ENCODE measurements at places on chromosomes 12 and 14. TPM values are rescaled to one million over a fixed set of nuclear protein-coding genes. Genes with fewer than 3 reads are reported as not detected.

The AKAP6 gene
- total RNA-seq, result 180 TPM

The GLIPR1L1 gene
- not detected for total RNA-seq

The ZNF140 gene
- total RNA-seq, result 6.1 TPM

The STAB2 gene
- total RNA-seq, result 0.05 TPM

The POTEG gene
- total RNA-seq, result not detected

The CCDC197 gene
- 1.3 TPM for total RNA-seq

The OR4K1 gene
- not detected for total RNA-seq

The E2F7 gene
- 0.08 TPM for total RNA-seq

The ANKS1B gene
- total RNA-seq, result 1.2 TPM

The NUDT4 gene
- total RNA-seq, result 410 TPM

The GARIN6 gene
- not detected for total RNA-seq
